Mesothelial cell of epicardium (in vitro differentiated cells): ENCODE measurements at places on chromosomes 7 and 10. TPM values are rescaled to one million over a fixed set of nuclear protein-coding genes. Genes with fewer than 3 reads are reported as not detected.

- DNase-seq: no peak
Observed at GRCh38 chr7:132622081-132622480, 45.8 kb upstream of the PLXNA4 start.

- no peak for DNase-seq
Observed at GRCh38 chr10:106956216-106956915, 208.1 kb downstream of the SORCS1 start.

DNA sequence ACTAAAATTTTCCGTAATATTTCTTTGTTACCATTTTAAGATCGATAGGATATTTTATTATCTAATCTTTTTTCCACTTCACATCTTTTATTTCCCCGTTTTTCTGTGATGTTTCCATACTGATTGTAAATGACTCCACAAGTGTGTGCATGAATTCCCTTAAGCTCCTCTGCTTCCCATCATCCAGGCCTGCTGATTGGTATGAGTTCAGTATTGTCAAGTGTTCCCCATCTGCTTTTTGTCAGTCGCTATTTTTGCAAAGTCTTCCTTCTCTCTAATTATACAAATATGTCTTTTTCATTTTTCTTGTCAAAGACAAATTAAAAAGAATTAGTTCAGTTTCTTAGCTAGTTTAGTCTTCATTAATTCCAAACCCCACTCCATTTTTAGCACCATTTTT is 184.7 kb downstream of the EXOC4 start:
- no peak for DNase-seq

DNA sequence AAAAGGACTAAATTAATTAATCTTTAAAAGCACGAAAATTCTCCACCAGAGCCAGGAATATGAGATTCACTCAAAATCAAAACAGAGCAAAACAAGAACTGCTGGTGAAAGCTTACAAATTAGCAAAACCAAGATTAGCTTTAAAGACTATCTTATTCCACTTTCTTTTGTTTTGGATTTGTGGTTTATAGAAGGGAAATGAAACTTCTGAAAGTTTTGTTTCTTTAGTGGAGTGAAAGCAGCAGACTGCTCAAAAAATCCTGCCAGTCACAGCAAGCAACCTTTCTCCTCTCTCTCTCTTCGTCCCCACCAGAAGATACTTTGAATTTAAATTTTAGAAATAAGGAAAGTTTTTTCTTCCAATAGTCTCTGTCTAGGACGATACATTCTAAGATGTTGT is 7.8 kb downstream of the ACTA2 start:
- DNase-seq: no peak

DNA sequence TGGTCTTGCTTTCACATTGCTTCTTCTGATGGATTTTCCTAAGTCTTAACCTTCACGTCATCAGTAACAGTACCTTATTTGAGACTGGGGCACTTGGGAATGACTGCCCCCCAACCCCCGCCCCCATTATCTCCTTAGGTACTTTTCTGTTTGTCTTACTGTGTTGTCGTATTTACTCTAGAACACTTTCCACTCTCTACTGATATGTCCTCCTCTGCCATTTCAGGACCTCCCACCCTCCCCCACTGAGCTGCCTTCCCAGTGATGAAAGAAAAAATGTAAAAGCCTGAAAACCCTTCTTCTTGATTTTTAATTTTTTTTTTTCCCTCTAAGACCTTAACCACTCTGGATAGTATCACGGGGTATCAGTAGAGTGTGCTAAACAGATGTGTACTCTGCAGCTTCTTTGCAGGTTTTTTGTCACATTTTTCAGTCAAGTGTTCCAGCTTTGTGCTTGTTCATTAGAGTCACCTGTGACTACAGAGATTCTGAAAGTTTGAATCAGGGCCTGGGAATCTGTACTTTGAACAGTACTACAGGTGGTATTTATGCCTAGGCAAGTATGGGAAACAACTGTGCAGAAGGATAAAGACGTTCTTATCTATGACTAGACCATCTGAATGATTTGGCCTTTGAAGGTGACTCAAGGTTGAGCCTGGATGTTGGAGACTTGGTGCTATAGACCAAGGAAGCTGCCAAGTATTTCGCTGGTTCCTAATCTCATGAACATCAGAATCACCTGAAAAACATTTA is 8.3 kb downstream of the CALU start:
- no peak for DNase-seq

- DNase-seq: no peak
Observed at GRCh38 chr10:74887614-74888284, 61.3 kb downstream of the KAT6B start.

DNA sequence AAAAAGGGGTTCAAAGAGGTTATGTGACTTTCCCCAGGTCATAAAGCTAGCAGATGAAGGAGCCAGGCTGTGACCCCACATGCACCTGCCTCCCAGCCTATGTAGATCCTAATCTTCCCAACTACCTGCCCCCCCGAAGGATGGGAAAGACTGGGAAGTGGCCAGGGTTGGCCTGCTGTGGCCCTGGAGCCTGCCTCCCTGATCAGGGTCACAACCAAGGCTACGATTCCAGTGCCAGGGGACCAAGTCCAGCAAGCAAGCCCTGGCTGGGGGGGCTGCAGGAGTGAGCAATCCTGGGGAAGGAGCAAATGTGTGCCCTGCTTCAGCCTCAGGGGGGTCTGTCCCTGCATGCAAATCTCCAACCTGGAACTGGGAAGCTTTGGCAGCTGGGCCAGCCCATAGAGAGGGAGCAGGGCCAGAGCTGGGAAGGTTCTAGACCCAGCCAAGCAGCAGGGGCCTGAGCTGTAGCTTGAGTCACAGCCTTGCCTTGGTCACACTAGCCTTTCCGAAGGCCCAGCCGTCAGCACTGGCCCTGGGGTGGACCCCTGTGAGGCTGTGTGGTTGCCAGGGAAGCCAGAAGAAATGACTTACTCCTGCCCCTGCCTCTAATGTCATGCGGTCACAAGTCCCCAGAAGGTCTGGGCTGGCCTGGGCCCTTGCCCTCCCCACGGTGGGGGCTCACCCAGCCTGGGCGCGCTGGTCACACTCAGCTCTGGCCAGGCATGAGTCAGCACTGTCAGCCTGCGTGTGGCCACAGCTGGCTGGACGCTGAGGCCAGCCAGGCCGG is 96.4 kb upstream of the ZMIZ1 start:
- no peak for DNase-seq

GRCh38 chr10:98309366-98310355 is 41.7 kb upstream of the LOXL4 start:
- peak; percentile 78 for DNase-seq

- DNase-seq: no peak
Observed at GRCh38 chr7:48718731-48719378, 205.5 kb upstream of the CDC14C start.

DNA sequence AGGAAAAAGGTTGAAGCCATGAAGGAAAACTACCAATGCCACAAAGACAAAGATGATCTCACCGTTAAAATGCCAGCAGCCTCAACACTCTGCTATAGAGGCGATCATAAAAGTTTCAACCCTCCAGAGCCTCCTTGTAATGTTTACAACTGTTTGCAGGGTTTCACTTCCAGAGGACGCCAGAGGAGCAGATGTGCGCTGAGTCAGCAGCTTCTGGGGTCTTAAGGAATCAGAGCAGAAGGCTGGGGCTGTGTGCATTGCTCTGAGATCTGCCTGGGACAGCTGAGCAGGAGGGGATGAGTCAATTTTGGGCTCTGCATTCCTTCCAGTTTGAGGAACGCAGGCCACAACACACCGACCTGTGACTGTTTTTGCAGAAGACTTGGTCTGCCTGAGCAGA is 98.3 kb downstream of the TMEM130 start:
- no peak for DNase-seq

DNA sequence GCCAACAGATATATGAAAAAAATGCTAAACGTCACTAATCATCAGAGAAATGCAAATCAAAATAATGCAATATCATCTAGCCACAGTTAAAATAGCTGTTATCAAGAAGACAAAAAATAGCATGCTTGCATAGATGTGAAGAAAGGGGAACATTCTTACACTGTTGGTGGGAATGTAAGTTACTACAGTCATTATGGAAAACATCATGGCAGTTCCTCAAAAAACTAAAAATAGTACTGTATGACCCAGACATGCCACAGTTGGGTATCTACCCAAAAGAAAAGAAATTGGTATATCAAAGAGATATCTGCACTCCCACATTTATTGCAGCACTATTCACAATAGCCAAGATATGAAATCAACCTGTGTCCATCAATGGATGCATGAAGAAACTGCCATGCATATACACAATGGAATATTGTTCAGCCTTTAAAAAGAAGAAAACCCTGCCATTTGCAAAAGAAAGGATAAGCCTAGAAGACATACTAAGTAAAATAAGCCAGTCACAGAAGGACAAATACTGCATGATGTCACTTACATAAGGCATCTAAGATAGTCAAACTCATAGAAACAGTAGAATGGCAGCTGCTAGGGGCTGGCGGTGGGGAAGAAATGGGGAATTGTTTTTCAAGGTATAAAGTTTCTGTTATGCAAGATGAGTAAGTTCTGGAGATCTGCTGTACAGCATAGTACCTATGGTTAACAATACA is 107.0 kb downstream of the PTPN20 start:
- no peak for DNase-seq

GRCh38 chr7:1227814-1228544 is 4.7 kb upstream of the UNCX start:
- no peak for DNase-seq

DNA sequence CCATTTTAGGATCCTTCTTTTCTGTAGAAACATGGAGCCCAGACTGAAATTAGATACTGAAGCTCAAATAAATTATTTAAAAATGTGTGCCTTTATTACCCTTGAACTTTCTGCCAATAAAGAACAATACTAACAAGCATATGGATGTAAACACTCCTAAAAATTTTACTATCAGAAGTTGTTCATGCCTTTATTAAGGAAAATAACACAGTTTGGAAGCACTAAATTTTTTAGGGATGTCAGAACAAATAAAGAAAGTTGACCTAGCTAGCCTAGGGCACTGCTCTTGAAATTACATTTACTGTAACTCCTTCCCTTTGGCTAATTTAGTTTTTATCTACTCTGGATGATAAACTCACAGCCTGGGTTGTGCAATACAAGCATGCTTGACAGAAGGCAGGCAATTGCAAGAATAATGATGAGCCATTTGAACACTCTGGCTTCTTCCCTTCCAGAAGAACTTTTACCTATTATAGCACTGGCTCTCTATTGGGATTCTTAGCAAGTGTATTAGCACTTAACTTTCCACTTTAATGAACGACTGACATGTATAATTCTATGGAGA is 351.7 kb upstream of the C7orf33 start:
- DNase-seq: no peak

DNA sequence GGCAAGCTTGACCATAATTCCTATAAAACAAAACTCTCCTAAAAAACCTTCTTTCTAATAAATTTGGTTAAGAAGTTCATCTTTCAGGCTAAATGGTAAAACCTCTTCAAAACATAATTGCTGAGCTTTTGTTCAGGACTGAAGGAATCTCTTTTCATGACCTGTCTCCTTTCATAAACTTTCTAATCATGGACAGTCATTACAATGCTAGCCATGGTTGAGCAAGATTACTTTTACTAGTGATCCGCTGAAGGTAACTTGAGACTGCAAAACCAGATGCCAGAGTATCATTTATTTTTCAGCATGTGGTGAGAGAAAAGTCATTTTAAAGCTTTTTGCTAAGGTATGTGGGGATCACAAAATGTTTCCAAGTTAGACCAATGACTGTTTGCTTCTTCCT is 186.4 kb upstream of the RHOBTB1 start:
- no peak for DNase-seq

DNA sequence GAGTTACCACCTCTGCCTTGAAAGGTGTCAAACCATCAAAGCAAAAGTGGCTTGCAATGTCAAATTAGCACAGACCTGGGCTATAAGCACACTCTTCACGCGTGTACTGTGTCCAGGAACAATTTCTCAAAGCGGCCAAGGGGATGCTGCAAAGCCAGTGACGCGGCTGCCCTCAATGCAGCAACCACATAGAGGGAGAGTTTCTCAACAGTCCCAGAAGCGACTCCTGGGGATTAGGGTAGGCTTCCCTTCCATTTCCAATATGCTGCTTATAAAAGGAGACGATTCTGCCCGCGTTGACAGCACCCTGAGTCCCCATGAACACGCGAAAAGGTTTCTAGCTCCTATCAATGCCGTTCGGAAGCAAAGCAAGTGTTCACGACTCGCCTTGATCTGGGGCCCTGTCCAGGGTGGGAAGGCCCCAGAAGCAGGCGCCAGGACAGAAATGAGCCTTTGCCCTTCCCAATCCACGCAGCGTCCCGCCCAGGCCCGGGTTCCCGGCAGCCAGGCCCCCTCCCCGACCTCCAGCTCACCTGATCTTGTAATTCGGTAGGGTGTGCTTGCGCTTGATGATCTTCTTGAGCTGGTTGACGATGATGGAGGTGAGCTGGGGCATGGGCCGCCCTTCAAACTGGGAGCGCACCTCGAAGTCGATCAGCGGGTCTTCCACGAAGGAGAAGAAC is 1.3 kb downstream of the PDZD8 start:
- no peak for DNase-seq

- no peak for DNase-seq
Observed at GRCh38 chr7:136247211-136247610, 270.1 kb upstream of the MTPN start.

GRCh38 chr7:96306385-96307125 is 15.3 kb downstream of the SLC25A13 start:
- DNase-seq: no peak

GRCh38 chr7:151539088-151539671 is 19.5 kb upstream of the RHEB start:
- no peak for DNase-seq

DNA sequence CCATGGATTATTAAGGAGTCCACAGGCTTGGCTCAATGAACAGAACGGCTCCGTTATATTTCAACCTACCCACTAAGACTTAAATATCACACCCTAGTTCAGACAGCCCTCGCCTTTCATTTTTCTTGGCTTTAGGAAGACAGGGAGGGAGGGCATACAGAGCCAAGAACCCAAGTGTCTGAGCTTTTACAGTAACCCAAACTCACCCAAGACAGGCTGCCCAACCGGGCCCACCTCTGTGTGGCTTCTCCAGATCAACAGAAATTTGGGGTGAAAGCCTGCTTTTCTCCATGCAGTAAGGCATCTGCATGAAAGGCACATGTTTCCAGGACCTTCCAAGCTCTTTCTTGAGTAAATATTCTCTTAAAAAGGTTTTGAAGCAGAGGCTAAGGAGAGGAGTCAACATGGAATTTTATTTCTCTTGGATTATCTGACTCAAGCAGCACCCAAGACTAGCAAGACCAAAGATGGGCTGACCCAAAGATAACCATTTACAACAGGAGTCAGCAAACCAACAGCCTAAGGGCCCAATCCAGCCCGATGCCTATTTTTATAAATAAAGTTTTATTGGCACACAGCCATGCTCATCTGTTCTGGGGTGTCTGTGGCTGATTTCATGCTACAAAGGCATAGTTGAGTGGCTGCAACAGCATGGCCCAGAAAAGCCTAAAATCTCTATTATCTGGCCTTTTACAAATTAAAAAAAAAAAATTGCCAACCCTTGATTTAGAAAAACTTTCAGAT is 90.1 kb downstream of the KCNMA1 start:
- no peak for DNase-seq

GRCh38 chr7:15174485-15174884 is 271.9 kb upstream of the DGKB start:
- DNase-seq: no peak

- DNase-seq: no peak
Observed at GRCh38 chr10:17547060-17547459, 70.1 kb downstream of the HACD1 start.

Gene BTBD16
- not detected in 3 replicates for total RNA-seq

Gene CFAP43
- 1.0 to 2.1 TPM (median 1.9 TPM) in 3 replicates for total RNA-seq

Gene OGDHL
- total RNA-seq: 10.4 to 13.0 TPM (median 12.7 TPM) in 3 replicates

Gene SLC12A9
- total RNA-seq: 30.9 to 39.1 TPM (median 37.5 TPM) in 3 replicates

Gene VAX1
- 0.09 TPM in 1 of 3 replicates, not detected in the others for total RNA-seq
